ENCODE measurements at places on chromosomes 4 and X.

DNA sequence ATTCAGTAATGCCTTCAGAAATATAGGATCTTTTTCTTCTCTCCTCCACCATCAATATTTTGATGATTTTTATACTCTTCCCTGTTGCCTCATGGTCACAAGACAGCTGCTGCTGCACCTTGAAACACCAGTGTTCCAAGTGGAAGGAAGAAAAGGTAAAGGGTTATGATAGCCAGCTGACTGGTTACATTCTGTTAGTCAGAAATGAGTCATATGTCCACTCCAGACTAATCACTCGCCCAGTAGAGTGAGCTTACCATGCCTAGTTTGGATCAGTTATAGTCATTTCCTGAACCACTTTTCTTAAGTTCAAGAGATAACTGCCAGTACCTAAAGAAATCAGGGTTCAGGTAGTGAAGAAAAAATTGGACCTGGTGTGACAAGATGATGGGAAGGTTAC, 532.3 kb upstream of the SMIM31 start:
- DNase-seq, result no peak

GRCh38 chr4:87947381-87948160, 27.9 kb upstream of the SPP1 start:
- DNase-seq, result no peak

- DNase-seq, result no peak
These were observed 6.5 kb upstream of the GPR101 start for GRCh38 chrX:137040113-137040794.

GRCh38 chr4:31100536-31100935, 380.4 kb downstream of the PCDH7 start:
- DNase-seq, result no peak

- no peak for DNase-seq
These were observed 97.2 kb upstream of the METTL14 start for GRCh38 chr4:118587946-118588345.

DNA sequence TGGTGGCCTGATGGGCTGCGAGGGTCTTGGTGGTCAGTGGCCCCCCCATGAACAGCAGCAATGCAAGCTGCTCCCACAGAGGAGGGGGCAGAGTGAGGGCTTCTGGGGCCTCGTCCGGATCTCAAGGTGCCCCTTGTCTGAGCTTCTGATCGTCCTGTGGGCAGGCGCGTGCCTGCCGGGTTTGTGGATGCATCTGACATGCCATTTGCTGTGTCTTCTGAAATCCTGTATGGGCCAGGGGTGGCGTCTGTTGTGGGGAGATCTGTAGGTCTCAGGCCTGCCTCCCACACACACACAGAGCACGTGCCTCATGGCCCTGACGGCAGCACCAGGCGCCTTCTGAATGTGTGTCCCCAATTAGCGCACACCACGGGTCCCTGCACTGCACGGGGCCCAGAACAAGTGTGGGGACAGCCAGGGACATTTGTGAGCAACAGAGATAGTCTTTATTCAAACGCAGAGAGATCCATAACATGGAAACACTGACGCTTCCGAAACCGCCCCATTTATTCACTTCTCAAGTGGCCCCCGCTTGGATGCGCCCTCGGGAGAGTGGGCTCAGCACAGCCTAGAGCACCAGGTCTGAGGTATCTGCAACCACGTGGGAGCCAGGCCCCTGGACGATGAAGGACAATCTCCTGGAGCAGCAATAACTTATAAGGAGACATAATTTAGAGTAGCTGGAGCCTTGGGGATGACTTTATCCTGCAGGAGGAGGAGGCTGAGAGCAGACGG, 5.7 kb downstream of the SPON2 start:
- DNase-seq, result no peak

DNA sequence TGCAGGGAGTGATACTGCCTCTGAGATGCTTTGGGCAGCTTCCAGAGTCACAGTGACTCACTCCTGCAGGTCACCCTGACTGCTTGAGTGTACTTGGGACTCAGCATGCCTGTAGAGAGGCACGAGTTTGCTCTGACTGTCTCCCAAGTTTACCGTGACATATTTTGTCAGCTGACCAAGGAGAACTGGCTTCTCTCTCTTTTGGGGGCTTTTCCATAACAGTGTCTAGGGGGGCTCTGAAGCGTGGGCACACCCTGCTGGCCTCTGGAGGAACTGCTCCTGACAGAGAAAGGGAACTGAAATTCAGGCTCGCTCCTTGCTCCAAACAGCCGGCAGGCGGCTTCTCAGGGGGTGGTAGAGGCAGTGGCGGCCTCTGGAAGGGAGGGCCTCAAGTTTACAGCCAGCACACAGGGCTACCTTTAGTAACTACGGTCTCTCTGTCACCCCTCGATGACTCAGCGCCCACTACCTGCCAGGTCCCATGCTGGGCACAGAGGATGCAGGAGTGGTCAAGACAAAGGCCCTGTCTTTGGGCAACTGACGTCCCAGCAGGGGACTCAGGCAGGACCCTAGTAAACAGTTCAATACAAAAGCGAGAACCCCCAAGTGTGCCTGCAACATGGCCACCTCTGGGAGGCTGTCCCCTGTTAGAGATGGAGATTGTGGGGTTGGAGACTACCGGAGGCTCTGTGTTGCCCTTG, 17.8 kb downstream of the ZNF185 start:
- DNase-seq, result no peak

DNA sequence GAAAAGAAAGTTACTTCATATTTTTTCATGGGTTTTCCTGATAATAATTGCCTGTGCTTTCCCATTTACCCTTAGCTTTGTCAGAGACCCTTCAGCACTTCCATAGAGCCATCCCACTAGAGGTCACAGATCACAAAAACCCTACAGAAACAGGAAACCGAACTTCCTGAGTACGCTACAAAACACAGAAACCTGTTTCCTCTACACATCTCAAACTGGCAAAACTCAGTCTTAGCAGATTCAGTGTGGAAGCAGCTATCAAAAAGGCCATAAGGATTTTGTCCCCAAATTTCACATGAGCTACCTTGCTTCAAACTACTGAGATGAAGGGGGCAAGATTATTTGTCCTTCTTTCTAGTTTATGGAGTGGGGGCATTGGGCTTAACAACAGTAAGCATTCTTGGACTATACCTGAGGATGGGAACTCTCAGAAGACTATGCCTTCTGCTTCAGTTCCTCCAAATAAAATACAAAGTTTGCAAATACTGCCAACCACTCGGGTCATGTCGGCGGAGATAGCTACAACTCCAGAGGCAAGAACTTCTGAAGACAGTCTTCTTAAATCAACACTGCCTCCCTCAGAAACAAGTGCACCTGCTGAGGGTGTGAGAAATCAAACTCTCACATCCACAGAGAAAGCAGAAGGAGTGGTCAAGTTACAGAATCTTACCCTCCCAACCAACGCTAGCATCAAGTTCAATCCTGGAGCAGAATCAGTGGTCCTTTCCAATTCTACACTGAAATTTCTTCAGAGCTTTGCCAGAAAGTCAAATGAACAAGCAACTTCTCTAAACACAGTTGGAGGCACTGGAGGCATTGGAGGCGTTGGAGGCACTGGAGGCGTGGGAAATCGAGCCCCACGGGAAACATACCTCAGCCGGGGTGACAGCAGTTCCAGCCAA, at the start of gene MMRN1:
TSS of gene MMRN1 (plus strand) at position 206 of the 902 bp plus-strand sequence. CDS start at position 324, 118 bp downstream.
- DNase-seq, result no peak

GRCh38 chrX:104085919-104086318, 9.9 kb upstream of the TMSB15C start:
- DNase-seq, result no peak

DNA sequence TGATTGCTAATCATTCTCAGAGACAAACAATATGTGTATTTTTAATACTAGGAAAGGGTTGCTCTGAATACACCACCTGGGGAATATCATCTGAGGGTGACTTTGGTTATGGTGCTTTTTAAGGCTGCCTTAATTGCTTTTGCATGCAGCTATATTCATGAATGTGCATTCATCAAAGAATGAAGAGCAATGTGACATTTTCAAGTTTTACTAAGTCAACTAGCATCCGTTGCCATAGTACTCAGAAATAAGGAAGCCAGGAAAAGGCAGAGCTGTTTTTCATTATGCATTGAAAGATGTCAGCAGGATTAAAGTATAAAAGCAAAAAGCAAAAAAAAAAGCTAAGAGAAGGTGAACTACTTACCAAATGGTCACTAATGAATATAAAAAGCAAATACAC, 67.4 kb upstream of the PCDH18 start:
- DNase-seq, result no peak

- DNase-seq, result no peak
These were observed 35.6 kb downstream of the MAP7D3 start for GRCh38 chrX:136215559-136215958.

DNA sequence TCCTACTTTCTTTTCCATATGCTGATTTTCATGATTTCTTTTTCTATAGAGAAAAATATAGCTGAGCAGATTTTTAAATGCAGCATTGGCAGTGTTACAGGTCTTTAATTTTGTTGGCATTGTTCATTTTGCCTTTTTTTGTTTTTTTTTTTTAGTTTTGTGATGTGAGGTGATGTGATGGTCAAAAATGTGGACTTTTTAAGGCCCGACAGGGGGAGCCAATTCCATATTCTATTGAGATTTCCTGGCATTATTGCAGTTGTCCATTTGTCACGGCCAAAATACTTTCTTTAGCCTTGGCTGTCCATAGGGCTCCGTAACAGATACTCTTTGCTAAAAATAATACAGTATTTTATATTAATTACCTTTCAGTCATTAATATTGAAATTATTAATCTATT, 47.8 kb downstream of the SLIT2 start:
- no peak for DNase-seq

- no peak for DNase-seq
These were observed 229.9 kb upstream of the AFF2 start for GRCh38 chrX:148270499-148270898.

GRCh38 chr4:87527431-87528220, 1.6 kb downstream of the SPARCL1 start:
- DNase-seq, result no peak

DNA sequence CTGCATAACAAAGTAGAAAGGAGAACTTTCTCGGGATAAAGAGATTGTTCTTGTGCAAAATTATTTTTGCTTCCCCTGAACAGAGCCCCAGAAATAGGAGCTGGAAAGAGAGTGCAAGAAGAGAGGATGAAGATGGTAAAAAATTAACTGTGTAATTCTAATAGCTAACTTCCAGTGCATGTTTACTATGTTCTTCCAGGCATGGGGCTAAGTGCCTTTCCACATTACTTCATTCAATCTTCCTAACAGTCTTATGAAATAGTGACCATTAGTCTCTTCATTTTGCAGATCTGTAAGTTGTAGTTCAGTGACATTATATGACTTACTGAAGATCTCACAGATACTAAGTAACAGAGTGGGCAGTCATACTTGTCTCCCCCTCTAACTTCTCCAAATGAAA, 61.1 kb upstream of the KLHL13 start:
- no peak for DNase-seq

DNA sequence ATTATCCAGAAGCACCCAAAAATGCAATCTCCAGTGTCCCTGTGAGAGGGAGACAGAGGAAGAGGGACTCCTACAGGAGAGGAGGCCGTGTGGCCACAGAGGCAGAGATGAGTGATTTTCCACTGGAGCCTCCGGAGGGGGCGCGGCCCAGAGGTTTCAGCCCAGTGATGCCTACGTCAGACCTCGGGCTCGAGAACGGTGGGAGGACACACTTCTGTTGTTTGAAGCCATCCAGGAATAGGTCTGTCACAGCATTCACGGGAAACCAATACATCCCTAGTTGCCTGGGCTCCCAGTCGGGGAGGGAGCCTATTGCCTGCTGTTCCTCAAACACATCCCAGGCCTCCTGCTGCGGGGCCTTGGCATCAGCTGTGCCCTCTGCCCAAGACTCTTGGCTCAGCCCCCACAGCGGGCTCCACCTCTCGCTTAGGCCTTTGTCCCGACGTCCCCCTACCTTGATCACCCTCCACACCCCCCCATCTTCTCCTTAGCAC, 39.2 kb upstream of the HMX1 start:
- DNase-seq, result no peak

GRCh38 chr4:74258963-74259362, 49.3 kb upstream of the EPGN start:
- DNase-seq, result peak; percentile 44

- DNase-seq, result no peak
These were observed 454.7 kb downstream of the IL15 start for GRCh38 chr4:142091085-142091513.

GRCh38 chr4:82382751-82383150, 9.0 kb upstream of the HNRNPD start:
- no peak for DNase-seq

DNA sequence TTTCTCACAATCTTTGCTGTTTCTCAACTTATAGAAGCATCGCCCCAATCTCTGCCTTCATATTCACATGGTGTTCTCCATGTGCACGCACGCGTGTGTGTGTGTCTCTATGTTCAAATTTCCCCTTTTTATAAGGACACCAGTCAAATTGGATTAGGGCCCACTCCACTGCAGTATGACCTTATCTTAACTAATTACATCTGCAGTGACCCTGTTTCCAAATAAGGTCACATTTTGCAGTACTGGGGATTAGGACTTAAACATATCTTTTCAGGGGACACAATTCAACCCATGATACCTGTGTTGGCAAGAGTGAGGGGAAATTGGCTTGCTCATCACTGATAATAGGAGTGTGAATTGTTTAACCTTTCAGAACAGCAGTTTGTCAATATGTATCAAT, 66.5 kb upstream of the MAGEA10 start:
- no peak for DNase-seq

DNA sequence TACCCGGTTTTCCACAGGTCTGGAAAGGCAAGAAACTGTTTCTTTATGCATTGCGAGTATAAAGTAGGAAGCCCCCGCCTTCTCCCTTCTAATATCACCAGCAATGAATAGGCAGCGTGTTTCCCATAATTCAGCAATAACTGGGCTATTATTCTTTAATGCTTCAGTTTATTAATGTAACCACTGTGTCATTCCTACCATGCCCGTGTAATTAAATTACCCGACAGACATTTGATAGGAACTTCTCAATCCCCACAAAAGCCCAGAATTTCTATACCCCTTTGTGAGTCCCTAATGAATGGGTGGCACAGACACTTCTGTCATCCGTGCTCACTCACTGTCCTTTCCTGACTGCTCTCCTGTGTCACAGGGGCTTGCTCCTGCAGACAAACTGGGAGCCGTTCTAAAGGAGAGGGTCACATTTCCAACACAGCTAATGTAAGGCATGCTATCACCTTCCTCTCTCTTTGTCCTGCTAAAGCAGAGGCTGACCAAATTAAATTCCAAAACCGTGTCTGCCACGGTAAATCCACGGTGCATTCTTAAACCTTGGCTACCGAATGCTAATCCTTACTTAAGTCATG, 108.5 kb upstream of the MID1 start:
- DNase-seq, result no peak

GRCh38 chr4:135122457-135122856, 920.9 kb upstream of the PABPC4L start:
- no peak for DNase-seq

GRCh38 chr4:45855857-45856256, 268.0 kb downstream of the GABRG1 start:
- DNase-seq, result no peak

DNA sequence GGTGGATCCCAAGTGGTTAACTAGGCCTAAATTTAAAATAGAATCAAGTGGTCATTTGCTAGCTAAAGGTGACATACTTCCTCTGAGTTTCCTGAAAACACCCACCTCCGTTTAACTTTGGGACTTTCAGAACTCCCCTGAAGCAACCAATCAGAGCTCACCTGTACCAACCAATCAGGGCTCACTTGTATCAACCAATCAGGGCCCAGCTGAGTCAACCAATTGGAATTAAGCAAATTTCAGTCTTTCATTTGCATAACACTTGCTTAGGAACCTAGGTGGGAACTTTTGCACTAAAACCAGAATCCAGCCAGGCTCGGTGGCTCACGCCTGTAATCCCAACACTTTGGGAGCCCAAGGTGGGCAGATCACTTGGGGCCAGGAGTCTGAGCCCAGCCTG, 15.9 kb downstream of the GPC4 start:
- DNase-seq, result no peak

All from transverse colon (tissue), 4 donors.